Urinary bladder (tissue), 4 donors: ENCODE measurements at places on chromosomes 2 and 18. TPM values are rescaled to one million over a fixed set of nuclear protein-coding genes. Genes with fewer than 3 reads are reported as not detected.

- no peak for DNase-seq
Observed at GRCh38 chr2:223071139-223071538, 19.1 kb downstream of the KCNE4 start.

DNA sequence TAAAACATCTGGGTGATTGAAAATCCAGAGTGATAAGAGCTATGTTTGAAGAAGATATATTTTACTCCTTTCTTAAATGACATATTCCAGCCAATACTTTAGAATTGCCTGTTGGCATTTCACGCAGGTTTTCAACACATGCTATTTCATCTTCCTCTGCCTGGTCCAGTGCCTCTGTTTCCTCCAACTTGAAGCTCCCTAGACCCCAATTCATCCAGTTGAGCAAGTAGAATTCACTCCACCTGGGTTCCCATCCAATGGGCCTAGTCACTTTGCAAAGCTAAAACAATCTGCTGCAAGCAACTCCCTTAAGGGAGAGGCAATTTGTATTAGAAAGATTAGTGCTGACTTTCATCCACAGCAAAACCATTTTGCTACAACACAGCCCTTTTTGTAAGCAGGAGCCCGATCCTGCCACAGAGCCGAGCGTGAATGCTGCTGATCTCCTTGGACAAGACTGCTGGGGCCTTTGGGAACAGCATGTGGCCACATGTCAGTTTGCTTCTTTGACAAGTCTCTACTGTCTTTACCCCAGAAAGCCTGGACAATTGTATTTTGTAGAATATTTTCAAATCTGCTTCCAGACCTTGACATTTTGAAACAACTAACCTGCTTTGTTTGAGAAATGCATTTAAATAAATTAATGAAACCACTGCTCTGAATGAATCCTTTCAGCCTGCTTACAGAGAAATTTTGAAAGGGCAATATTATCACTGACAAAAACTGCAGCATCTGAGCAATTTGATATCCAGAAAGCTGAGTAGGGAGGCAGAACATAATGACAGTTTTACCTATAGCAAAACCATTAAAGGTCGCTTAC, 259.1 kb downstream of the TDRD15 start:
- DNase-seq, result no peak

GRCh38 chr2:38158378-38159118, 82.6 kb upstream of the CYP1B1 start:
- no peak for DNase-seq

- no peak for DNase-seq
Observed at GRCh38 chr2:164910101-164910899, 45.0 kb downstream of the SLC38A11 start.

DNA sequence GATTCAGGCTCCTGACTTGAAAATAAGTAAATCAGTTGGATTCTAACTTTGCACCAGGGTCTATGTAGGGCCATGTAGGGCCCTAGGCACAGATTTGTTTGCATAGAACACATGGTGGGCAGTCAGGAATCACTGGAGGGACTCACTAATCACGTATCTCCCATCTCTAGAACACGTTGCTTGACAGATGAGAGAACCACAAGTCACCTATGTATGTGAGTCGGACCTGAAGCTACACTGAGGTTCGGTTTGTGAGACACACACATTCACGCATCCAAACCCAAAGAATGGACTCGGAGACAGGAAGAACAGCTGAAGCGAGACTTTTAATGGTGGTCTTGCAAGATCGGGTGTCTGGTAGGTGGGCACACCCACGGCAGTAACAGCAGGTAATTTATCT, 157.0 kb downstream of the ZNF516 start:
- DNase-seq, result no peak

DNA sequence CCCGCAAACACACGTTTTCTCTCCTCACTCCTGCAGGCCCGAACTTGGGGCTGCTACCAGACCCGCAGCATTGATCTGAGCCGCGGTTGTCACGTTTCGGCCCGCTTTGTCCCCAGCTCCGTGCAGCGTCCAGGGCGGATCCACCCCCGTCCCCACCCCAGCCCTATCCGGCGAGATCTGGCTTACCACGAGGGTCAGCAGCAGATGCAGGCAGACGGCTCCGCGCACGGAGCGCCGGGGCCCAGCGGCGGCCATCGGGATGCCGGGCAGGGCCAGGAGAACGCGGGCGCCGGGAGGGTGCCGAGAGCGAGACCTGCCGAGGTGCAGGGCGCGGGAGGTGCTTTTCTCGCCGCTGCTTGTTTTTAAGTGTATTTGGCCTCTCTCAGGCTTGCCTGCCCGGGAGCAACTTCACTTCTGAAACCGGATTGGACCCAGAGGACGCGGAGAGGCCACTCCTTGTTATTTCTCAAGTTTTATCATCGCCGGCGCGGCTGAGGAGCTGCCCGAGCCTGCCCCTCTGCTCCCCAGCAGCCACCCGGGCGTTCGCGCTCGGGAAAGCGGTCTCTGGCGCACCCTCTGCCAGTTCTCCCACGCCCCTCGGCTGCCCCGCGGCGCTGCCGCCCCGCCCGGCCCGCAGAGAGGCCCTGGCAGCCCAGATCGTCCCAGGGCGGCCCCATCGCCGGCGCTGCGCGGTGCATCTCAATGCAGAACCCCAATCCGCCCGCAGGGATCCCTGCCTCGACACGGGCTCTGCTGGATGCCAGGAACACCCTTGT, at the start of gene DSC3:
Gene DSC3, minus strand, starts transcription at position 337 of the 776 bp plus-strand sequence. Its CDS starts 82 bp downstream, at position 255.
- no peak for DNase-seq

GRCh38 chr2:173803449-173803848, 161.7 kb downstream of the SP3 start:
- DNase-seq, result no peak

DNA sequence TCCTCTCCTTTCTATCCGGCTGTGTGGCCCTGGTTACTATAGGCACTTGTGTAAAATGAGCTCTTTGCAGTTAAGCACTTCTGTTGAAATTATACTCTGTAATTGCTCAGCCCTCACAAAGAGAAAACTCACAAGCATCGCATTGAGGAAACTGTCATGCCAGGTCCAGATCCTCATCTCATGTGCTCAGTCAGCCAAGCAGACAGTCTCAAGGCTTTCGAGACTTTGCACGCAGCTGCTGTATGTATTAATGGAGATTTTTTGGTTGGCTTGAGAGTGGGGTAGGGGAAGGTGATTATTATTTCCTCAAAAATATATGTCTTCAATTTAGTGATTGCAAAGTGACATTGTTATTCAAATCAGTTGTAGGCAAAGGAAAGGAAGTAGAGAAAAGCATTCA, 33.0 kb upstream of the PHLPP1 start:
- no peak for DNase-seq

GRCh38 chr2:122734766-122735424, 979.4 kb downstream of the TSN start:
- no peak for DNase-seq

DNA sequence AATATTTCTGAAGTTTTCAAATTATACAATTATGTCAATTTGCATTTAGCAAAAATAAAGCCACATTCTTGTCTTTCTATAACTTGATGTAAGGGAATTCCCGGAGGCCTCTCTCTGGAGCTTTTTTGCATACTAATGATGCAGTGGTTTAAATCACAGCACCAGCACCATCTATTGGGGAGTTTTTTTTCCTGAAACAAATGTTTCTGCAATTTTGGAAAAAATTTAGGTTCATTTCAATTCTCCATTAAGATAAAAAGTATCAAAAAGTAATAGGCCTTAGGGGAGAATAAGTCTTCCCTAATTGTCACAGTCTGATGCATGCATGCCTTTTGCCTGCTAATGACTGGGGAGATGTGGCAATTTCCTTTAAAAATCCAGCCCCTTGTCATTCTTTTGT, 13.5 kb downstream of the CBLN2 start:
- DNase-seq, result no peak

GRCh38 chr18:23416298-23416697, 36.8 kb upstream of the RIOK3 start:
- no peak for DNase-seq

- no peak for DNase-seq
Observed at GRCh38 chr2:68044099-68044498, 18.7 kb downstream of the C1D start.

DNA sequence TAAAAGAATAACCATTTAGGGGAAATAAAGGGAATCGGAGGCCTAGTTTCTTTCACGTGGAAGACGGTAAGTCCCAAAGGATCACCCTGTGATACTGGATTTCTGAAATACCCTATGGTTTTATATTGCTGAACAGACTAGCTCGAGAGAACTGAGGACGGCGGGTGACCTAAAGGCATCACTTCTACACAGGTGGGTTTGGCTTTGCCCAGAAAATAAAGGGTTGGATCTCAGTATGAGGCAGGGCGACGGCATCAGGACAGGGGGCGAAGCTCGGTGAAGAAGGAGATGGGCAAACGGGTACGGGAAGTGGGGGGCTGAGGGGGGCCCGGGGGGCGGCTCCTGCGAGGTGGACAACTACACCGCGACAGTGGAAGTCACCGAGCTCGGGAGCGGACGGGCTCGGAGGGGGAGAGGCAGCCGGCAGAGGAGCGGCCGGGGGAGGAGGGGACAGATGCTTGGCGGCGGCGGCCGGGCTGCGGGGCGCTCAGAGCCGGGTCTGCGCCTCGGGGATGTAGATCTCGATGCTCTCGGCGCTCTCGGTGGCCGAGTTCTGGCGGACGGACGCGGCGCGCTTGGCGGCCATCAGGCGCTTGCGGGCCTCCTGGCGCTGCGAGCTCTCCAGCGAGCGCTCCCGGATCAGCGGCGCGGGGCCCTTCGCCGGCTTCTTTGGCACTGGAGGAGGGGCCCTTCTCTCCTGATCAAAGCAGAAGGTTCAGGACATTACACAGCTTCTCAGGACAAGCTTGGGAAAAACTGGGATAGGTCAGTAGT, 48.9 kb downstream of the TGIF1 start:
- no peak for DNase-seq

DNA sequence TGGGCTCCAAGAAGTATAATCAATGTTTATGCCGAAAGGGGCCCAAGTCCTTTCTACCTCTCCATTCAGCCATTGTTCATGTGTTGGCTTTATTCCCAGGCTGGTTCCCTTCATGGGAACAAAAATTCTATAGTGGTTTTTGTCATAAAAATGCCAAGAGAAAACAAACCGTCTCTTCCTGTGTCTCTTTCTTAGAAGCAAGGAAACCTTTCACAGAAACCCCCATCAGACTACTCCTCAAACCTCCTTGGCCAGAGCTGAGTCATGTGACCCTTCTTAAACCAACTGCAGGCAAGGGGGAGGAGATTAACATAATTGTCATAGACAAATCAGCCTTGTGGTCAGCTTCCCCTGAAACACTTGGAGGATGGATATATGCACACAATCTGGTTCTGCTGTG, 75.1 kb upstream of the TANK start:
- DNase-seq, result no peak

- no peak for DNase-seq
Observed at GRCh38 chr18:9987345-9987744, 73.5 kb downstream of the VAPA start.

DNA sequence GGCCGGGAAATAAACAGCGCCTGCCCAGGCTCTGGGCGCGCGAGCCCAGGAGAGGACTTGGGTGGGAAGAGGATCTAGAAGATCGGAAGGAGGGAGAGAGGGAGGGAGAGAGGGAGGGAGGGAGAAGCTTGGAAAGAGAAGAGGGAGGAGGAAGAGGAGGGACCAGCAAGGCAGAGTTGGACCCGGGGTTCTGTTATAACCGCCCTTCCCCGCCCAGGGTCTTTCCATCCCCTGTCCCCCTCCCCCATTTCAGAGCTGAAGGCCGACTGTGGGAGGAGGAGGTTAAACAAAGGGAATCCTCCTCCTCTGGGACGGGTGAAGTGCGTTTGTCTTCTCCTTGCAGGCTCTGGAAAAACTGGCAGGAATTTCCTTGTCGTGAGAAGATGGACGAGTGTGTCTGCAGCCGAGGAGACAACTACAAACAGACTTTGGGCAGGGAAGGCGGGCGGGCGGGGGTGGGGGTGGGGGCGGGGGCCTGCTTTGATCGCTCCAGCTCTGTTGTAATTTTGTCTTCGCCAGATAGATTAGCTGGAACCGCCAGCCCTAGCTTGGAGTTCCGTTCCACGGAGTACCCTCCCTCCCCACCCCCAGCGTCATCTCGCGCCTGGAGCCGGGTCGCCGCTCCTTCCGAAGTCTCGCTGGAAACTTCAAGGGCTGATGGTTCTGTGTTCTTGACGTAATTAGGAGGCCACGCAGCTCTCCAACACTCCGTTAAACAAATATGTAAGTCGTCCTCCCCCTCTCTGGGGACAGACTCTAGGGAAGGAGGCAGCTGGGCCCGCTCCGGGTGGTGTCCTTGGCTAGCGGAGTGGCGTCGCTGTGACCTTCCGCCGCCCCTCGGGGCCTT, 6.4 kb upstream of the SP9 start:
- no peak for DNase-seq

GRCh38 chr2:129748250-129748649, 231.2 kb upstream of the RAB6C start:
- no peak for DNase-seq

GRCh38 chr2:112751451-112752197, 12.8 kb downstream of the CKAP2L start:
- no peak for DNase-seq

- DNase-seq, result no peak
Observed at GRCh38 chr2:44310287-44310686, 35.0 kb downstream of the SLC3A1 start.

GRCh38 chr2:45910473-45911060, 259.1 kb downstream of the PRKCE start:
- DNase-seq, result no peak

DNA sequence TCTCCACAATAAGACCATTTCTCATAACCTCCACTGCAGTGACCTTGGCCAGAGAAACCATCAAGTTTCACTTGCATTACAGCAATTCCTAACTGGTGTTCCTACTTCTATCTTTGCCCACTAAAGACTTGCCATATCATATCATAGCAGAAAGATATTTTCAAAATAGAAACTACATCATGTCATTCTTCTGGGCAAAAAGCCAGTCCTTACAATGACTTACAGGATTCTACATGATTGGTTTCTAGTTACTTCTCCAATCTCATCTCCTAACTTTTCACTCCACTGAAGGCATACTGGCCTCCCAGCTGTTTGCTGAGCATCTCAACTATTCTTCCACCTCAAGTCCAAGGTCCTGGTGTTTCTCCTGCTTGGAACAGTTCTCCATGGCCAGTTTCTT, 151.4 kb downstream of the HNMT start:
- no peak for DNase-seq

GRCh38 chr18:5646739-5647138, 102.9 kb upstream of the EPB41L3 start:
- DNase-seq, result no peak

GRCh38 chr18:75777630-75778029, 350.1 kb upstream of the SMIM21 start:
- no peak for DNase-seq

- no peak for DNase-seq
Observed at GRCh38 chr2:110097506-110098220, 18.0 kb downstream of the MALL start.

- DNase-seq, result no peak
Observed at GRCh38 chr18:61400716-61401115, 67.5 kb downstream of the CDH20 start.

The GALR1 gene
- polyA plus RNA-seq, result 0.25 TPM

The TIGD1 gene
- 4.5 TPM for polyA plus RNA-seq

The RAD51AP2 gene
- polyA plus RNA-seq, result not detected

The NPAS2 gene
- 35.0 TPM for polyA plus RNA-seq

The VIT gene
- polyA plus RNA-seq, result 47.4 TPM

The TEX44 gene
- not detected for polyA plus RNA-seq

The GYPC gene
- polyA plus RNA-seq, result 138 TPM

The ARMC9 gene
- 13.5 TPM for polyA plus RNA-seq

The PROC gene
- 0.43 TPM for polyA plus RNA-seq

The SMARCAL1 gene
- polyA plus RNA-seq, result 11.1 TPM

The CFC1 gene
- polyA plus RNA-seq, result not detected

The RASGRP3 gene
- polyA plus RNA-seq, result 2.3 TPM

The COL4A3 gene
- 1.4 TPM for polyA plus RNA-seq
